Endodermal cell (in vitro differentiated cells): ENCODE measurements at places on chromosomes 1 and 21.

DNA sequence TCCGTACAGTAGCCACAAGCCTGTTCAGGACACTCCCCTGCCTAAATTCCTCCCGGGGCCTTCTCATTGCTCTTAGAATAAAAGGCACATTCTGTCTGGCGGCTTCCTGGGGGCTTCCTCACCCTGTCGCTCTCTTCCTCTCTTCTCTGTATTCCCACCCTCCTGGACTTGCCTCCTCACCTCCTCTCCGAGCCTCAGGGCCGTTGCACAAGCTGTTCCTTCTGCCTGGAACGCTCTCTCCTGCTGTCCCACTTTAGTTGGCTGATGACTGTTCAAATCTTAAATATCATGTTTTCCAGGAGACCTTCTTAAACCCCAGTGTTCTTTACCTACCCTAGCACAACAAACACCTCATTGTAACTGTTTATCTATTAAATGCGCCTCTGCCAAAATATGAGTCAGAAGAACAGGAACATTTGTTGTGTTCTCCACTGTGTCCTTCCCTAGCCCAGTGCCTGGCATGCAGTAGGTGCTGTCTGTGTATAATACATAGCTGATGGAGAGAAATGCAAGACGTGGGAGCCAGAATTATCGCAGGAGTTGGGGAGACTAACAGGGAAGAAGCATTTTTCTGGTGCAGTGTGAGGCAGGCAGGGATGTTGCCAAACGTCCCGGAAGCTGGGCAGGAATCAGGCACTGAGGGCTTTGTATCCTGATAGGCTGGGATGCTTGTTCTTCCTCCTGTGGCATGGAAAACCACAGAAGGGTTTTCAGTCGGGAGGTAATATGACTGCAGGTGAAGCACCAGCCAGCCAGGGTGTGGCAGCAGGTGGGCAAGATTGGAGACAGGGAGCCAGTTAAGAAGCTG lies 24.1 kb upstream of the THRAP3 start:
- no peak for DNase-seq

DNA sequence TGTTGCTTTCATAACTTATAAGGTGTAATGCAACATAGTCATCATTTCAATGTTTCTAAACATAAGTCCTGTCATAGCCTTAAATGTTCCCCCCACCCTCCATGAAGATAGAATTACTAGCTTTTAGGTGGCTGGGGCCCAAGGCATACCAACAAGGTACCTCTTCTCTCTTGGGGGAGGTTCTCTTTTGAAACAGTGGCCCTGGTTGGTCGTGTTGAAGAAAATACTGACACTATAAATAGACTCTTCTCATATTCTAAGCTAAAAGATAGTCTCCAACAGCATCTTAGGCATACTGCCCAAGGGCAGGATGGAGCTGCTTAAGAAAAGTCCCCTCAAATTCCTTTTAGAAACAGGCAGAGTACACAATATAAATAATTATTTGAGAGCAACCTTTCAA lies 255.0 kb downstream of the FAF1 start:
- DNase-seq = no peak

DNA sequence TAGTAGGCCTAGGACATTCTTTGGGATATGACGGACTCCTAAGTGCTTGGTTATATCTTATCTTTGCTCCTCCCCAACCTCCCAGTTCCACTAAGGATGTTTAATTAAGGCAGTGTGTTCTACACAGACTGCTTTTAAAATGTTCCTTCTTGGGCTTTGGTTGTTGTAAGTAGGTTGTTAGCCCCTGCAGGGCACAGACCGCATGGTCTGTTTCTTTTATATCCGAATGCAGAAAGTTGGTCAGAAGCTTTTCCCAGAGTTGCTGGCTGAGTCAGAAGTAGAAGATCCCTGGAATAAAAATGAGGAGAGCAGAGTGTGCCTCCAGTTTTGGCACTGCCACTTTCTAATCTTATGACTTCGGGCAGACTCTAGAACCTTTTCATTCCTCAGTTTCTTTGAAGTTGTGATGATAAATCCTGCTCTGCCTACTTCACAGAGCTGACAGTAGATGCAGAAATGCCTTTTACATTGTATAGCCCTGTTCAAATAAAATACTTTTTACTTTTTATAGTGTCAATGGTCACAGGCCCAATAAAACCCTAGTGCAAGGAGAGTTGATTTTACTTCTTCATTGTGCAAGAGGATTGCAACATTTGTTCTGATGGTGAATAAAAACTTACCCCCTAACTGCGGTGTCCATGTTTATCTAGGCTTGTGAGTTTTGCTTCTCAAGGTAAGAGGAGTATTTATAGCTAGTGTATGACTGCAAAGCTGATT lies 18.4 kb downstream of the FMN2 start:
- DNase-seq = no peak

- DNase-seq = no peak
These were observed 99.1 kb upstream of the NGF start for GRCh38 chr1:115437196-115437595.

- peak; percentile 65 for DNase-seq
These were observed 28.1 kb upstream of the PLXNA2 start for GRCh38 chr1:208272311-208272710.
